DMS53 (cell line): ENCODE measurements at places on chromosomes 5 and 9.
A peak's percentile ranks its signal among the peaks of the same experiment; 100 is the strongest.

DNA sequence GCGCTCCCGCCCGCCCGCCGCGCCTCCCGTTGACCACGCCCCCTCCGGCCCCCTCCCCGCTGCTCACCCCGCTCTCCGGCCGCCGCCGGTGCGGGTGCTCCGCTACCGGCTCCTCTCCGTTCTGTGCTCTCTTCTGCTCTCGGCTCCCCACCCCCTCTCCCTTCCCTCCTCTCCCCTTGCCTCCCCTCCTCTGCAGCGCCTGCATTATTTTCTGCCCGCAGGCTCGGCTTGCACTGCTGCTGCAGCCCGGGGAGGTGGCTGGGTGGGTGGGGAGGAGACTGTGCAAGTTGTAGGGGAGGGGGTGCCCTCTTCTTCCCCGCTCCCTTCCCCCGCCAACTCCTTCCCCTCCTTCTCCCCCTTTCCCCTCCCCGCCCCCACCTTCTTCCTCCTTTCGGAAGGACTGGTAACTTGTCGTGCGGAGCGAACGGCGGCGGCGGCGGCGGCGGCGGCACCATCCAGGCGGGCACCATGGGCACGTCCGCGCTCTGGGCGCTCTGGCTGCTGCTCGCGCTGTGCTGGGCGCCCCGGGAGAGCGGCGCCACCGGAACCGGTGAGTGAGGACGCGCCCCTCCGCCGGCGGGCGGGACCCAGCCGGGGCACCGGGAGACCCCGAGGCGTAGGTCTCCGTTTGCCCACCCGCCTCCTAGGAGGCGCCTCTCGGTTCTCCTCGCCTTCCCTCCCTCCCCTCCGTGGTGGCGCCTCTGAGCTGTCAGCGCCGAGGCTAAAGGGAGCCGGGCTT lies at the start of gene VLDLR:
VLDLR (plus strand) TSS at position 66 of the 739 bp plus-strand sequence; CDS start at position 469, 403 bp downstream.
- DNase-seq = peak; percentile 48

DNA sequence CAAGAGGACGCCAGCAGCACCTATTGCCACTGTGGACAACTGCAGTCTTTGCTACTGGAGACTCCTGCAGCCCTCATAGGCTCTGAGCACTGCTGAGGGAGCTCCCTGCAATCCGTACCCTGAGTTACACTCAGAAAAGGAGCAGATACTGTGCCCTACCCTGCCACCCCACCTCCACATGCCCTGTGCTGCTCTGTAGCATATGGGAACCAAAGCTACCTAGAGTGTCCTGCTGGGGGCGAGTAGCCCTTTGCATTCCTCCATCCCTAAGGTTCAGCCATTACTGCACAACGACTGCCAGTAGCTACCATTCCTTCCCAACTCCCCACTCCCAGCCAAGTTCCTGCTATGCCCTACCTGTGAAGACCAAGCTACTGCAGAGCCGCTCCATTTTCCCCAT lies 90.2 kb upstream of the SNCAIP start:
- no peak for DNase-seq

- DNase-seq = no peak
These were observed 4.7 kb upstream of the TNFSF8 start for GRCh38 chr9:114935119-114935518.

DNA sequence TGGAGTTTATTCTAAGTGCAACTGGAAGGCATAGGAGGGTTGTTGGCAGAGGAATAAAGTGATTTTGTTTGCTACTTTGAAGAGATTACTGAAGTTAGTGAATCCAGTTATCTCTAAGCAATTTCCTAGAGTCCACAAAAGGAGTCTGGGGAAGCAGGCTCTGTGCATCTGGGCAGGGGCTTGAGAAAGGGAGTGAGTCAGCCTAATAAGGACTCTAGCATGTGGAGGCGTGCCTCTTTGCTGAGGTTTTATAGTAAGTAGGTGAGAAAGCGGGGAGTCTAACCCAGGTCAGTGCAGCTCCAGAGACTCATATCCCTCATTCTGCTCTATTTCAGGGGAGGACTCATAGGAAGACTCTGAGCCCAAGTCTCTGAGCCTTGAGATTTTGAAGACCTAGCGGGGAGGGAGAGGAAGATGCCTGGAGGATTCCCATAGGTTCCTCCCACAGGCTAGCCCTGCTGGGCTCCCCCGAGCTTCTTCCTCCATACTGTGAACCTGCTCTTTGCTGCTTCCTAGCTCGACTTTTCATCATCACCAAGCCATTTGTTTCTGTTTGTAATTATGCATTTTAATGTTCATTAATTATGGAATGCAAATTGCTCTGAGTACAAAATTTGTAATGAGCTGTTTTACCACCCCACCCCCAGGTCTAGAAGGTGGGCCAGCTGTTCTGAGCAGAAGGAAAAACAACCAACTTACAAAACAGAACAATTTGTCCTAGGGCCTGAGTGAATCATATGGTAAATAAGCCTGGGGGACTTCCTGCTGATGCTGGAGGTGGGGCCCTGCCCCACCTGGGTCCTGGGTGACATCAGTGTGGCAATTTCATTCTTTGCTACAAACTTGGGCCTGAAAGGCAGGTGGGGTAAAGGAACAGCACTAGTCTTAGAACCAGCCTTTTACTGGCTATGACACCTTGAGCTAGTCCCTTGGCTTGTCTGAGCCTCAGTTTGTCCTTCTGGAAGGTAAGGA lies 150.2 kb downstream of the TRIM32 start:
- peak; percentile 59 for DNase-seq

DNA sequence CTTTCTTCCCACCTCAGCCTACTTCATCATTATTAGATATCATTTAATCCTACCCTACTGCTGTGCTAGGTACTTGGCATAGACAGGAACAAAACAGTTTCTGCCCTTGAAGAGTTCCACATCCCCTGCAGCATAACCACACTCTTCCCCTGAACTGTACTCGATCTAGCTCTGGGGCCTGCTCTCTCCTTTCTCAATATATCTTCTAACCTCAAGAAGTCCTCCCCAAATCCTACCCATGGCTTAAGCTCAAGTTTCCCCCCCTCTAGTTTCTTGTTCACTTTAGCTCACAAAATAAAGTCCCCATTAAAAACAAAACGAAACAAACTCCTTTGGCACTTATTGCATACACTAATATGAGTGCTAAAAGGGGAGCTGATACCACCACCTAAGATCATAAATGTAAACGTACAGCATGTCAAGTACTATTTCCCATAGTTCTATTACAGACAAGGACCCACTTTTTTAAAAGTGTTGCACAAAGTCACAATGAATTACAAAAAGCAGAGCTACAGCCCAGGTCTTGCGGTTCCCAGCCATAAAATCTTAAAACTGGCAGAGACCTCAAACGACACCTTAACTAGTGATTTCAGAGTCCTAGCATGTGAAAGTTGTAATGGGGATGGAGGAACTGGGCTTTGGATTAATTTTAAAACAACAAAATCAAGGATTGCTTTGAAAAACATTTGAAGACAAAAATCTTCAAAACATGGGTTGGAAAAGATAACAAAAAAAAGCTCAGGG lies 80.7 kb downstream of the PTPDC1 start:
- no peak for DNase-seq
